ENCODE measurements at places on chromosomes 12 and 14. TPM values are rescaled to one million over a fixed set of nuclear protein-coding genes. Genes with fewer than 3 reads are reported as not detected.

Gene PRH2
- not detected for total RNA-seq

Gene ADAM21
- total RNA-seq: not detected

Gene BCL2L14
- 0.25 TPM for total RNA-seq

Gene LGR5
- under 0.01 TPM for total RNA-seq

Gene RBP5
- total RNA-seq: 0.25 TPM

Gene FOXA1
- not detected for total RNA-seq

Gene TMEM119
- total RNA-seq: 0.74 TPM

Gene APOF
- total RNA-seq: not detected

Gene SPIC
- total RNA-seq: not detected

Gene HIGD1C
- total RNA-seq: not detected

Gene TDRD9
- 1.2 TPM for total RNA-seq

Gene HOXC11
- not detected for total RNA-seq

Gene TMEM63C
- total RNA-seq: 11.1 TPM

Gene GNB3
- total RNA-seq: 0.74 TPM

Gene SP7
- total RNA-seq: not detected

Gene KLRD1
- 0.25 TPM for total RNA-seq
